ENCODE measurements at places on chromosomes 2 and 18.

- peak; percentile 62 for DNase-seq
These were observed 537.4 kb downstream of the CPS1 start for GRCh38 chr2:211093743-211094303.

DNA sequence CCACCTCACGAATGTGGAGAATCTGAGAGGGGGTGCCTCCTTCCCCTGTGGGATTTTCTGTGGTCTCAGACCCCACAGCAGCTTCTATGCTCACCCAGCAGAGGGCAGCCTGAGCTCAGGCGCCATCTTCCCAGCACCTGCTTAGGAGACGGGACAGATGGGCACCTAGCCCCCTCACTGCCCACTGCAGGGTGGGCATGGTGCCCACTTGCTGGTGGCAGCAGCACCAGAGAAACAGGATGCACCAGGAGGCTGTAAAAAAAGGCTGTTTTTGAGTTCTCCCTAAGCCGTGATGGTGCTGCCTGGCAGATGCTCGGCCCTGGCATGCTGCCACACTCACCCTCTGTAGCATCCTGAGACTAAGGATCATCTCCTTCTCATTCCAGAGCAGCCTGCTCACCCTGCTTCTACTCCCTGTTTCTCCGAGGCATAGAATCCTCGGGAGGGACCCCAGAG is 19.1 kb upstream of the SLC20A1 start:
- DNase-seq: peak; percentile 84

DNA sequence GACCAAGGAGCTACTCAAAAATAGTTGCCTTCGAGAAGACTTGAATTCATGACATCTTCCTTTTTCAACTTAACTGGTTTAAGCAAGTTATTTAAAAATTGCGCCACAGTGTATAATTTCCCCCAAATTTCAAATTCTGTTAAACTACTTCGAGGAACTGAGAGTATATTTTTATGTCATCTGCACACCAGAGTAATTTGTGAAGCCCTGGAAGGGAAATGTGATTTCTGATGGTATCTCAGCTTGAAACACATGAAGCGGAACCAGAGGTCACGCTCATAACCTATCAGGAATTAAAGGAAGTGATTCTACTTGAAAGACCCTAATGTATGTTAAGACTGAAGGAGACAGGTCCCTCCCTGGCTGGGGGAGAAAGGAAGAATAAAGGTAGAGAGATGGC is 33.9 kb upstream of the DARS1 start:
- no peak for DNase-seq

- no peak for DNase-seq
These were observed 257.3 kb upstream of the CXCR4 start for GRCh38 chr2:136375017-136375901.

- no peak for DNase-seq
These were observed 27.2 kb downstream of the KDM3A start for GRCh38 chr2:86468162-86469033.

DNA sequence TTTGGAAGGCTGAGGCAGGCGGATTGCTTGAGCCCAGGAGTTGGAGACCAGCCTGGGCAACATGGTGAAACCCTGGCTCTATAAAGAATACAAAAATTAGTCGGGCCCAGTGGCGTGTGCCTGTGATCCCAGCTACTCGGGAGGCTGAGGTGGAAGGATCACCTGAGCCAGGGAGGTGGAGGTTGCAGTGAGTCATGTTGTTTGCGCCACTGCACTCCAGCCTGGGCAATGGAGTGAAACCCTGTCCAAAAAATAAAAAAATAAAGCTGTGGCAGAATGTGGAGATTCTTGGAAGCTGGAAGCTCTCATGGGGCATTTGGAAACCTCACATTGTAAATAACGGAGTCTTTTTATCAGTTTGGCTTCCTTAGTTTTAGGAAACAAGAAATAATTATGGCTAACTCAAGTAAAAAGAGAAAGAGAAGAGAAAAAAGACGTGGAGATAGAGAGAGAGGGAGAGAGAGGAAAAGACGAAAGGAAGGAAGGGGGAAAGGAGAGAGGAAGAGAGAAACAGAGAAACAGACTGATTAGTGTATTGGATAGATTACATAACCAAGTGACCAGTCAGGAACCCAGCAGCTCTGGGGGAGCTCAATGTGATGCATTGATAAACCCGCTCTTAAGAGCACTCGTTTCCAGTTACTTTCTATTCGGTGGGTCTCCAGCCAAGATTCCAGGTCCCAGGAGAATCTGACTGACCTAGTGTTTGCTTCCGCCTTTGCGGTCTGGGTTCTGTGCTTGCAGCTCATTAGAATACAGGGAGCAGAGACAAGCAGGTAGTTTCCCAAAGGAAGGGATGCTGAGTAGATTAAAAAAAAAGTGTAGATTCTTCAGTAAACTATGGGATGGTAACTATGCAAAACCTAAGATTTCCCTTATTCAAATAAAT is 1.1 kb upstream of the SPAST start:
- peak; percentile 77 for DNase-seq

DNA sequence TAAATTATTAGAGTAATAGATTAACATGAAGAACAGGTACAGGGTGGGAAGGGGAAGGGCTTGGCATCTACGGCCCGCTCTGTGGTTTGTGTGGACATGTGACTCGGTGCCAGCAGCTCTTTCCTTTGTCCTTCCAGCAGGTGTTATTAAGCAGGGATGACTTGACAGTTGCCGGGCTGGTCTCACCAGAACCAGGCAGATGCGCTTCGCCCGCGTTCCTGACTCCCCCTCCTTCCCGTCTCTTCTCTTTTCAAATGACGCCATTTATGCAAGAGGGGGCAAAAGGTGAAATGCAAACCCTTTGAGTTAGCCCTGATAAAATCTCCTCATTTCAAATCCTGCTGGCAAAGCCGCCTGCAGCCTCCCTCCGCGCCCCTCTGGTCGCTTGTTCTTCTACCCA is 38.9 kb upstream of the MGAT4A start:
- peak; percentile 100 for DNase-seq

GRCh38 chr2:241554610-241555322 is 3.8 kb upstream of the BOK start:
- DNase-seq: no peak

DNA sequence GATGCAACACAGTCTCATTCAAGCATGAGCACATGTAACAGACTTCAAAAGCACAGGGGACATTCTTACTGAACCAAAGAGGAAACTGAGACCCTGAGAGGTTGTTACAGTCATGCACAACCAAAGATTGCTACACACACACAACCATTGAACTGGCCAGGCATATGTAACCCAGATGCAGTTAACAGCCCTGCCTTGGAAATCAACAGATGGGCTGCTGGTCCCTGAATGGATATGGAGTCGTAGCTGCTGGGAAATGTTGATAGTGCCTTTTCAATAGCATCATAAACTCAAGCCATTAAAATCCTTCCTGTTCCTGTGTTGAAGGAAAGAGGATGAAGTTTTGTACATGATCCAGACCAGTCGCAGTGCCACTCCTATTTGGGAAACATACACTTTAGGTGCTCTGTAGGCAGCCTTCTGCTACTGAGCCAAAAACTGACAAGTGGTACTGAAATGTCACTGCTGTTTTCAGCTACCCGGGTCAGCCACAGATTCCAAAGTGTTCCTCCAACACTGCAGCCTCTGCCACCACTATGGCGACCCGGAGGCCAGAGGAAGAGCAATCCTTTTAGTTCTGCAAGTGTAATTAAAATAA is 143.9 kb downstream of the CCBE1 start:
- DNase-seq: no peak

- no peak for DNase-seq
These were observed 30.0 kb upstream of the STK17B start for GRCh38 chr2:196201229-196202009.

DNA sequence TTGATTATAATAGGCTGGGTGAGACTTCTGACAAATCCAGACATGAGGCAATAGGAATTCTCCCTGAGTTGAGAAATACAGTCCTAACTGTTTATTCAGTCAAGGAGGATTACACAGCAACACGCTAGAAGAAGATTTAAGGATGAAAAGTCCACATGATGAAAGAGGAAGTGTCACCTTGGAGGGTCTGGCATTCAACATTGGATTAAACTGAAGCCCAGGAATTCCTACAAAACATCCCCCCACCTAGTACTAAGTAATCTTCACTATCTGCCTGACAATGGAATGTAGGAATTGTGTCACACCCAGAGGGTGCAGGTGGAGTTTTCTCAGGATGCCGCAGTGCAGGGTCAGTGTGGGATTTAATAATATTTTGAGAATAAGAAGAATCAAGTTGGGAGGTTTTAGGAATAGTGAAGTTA is 142.4 kb downstream of the SOCS6 start:
- peak; percentile 27 for DNase-seq

DNA sequence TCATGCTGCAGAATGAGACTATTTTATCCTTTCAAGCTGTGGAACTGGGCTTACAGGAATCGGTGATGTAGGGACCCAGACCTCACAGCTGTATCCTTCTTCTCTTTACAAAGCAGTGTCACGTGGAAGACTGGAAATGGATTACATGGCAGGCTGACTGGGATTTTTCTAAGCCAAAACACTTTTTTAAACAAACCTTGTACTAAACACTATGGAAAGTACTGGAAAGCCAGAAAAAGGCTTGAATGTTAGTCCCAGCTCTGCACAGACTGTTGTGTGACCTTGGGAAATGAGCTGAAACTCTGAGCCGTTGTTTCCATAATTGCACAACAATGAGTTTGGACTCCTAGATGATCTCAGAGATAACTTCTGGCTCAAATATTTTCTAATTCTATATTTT is 7.6 kb upstream of the ADAM23 start:
- DNase-seq: no peak

- no peak for DNase-seq
These were observed 63.2 kb upstream of the SPAG16 start for GRCh38 chr2:213220967-213221603.

- DNase-seq: no peak
These were observed 353.8 kb upstream of the SPRED2 start for GRCh38 chr2:65786007-65786717.

DNA sequence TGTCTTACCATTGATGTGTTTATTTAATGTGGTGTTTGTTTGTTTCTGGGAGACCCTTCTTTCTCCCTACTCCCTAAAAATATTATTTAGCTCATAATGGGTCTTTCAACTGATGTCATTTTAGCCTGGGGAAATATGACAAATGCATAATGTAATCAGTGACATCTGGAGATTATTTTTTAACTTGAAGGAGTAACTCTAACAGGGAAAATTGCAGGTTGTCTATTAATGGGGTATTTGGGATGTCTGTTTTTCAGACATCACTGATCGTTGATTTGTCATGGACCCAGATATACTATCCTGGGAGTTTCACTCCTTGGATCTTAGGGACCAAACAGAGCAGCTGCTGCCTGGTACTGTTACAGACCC is 230.4 kb downstream of the LOXHD1 start:
- no peak for DNase-seq

DNA sequence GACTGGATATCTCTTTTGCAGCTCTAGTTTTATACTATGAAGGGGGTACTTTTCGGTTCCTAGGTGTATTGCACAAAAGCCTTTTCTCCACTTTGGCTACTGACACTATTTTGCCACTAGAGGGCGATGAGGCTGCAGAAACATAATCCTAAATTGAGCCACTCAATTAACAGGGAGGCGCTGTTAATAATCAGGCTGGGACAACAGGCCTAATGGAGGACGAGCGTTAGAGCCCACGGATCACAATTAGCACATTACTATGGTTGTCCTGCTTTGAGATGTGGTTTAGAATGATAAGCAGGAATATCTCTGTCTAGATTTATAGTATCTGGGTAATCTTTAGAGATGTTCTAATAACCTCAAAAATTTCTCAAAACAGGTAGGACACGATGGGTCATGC is 62.2 kb upstream of the PMAIP1 start:
- DNase-seq: peak; percentile 93

- DNase-seq: no peak
These were observed 134.8 kb upstream of the FSHR start for GRCh38 chr2:49288902-49289700.

- DNase-seq: no peak
These were observed 25.4 kb upstream of the NRP2 start for GRCh38 chr2:205656941-205657340.

- peak; percentile 24 for DNase-seq
These were observed 191.4 kb downstream of the SPP2 start for GRCh38 chr2:234241656-234242458.

- no peak for DNase-seq
These were observed 1432.0 kb downstream of the DPP10 start for GRCh38 chr2:115874427-115874826.

DNA sequence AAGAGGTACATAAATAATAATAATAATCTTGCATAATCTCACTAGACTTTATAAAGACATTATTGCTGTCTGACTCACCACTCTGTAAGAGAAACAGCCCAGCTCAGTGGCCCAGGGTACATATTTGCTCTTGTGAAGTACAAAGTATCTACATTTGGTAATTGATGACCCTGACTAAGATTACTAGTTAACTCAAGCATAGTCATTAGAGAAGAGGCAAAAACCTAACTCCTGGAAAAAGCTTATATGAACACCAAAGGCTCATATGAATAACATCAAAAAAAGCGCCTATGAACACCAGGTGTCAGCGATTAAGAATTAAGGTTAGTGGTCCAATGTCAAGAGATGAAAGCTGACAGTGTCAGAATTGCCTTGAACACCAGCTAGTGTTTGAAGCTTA is 38.4 kb downstream of the RAD51AP2 start:
- DNase-seq: peak; percentile 5

DNA sequence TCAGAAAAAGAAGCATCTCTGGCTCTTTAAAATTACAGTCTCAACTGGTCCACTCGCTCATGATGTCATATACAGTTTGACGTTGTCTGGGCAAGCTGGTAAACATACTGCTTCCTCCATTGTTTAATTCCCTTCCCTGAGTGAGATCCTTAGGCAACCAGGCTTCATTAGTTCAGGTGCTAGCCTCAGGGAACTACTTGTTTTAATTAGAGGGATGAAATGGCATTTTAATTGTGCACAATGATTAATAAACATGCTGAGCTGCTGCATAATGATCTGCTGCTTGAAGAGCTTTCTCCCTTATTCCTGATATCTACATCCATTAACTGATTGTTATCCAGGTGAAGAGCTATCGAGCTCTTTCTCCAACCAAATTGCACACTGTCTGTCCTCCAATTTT is 195.6 kb upstream of the ETAA1 start:
- no peak for DNase-seq

GRCh38 chr2:72789241-72789640 is 36.6 kb downstream of the EXOC6B start:
- no peak for DNase-seq

DNA sequence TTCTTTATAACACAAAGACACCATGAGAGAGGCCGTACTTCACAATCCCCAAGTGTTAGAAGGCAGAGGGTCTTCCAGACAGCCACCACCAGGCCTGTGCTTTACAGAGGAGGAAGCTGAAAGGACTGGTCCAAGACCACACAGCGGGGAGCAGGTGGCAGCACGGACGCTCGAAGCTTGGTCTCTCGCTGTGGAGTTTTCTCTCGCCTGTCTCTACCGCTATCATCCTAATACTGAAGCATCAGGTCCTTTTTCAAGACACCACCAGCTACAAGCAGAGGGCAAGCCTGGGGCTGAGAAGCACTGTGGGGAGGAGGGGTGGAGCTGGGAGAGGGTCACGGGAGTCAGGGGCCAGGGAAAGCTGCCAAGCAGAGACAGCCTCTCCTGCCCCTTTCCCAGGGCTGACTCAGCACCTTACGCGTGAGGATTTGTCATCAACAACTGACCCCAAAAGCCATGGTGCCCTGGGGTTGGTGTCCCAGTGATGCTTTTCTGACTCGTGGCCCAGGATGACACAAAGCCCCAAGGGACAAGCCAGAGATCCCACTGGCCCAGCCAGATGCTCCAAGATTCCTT is 31.9 kb upstream of the FOSL2 start:
- DNase-seq: no peak

GRCh38 chr2:241061275-241061674 is 40.8 kb downstream of the MTERF4 start:
- DNase-seq: no peak

GRCh38 chr2:227782804-227783203 is 30.8 kb upstream of the CCL20 start:
- no peak for DNase-seq

All from DMS53 (cell line).